ENCODE measurements at places on chromosomes 12 and 14.

- DNase-seq = no peak
Observed at GRCh38 chr12:64255249-64255648, 33.2 kb upstream of the KICS2 start.

DNA sequence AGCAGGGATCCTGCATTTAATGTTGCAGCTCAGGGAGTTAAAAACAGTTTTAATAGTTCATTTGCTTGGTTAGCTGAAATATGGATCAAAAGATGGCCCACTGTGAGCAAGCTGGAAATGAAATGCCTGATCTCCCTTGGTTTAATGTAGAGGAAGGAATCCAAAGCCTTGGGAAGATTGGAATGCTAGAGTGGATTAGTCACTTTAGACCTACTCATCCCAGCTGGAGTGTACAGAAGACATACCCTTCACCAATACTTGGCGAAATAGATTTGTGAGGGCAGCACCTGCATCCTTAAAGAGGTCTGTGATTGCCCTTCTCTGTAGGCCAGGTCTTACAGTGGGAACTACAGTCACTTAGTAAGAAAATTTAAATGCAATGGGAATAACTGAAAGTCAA is 58.0 kb upstream of the KRAS start:
- DNase-seq = no peak

DNA sequence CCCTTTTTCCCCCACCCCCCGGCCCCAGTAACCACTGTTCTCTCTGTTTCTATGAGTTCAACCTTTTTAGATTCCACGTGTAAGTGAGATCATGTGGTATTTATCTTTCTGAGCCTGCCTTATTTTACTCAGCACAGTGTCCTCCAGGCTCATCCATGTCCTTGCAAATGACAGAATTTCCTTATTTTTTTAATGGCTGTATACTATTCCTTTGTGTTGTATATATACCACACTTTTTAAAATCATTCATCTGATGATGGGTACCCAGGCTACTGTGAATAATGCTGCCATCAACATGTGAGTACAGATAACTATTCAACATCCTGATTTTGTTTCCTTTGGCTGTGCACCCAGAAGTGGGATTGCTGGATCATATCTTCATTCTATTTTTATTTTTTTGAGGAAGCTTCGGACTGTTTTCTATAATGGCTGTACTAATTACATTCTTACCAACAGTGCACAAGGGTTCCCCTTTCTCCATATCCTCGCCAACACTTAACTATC is 54.7 kb downstream of the DDX51 start:
- no peak for DNase-seq

- DNase-seq = peak; percentile 39
Observed at GRCh38 chr12:122336015-122336946, 70.0 kb upstream of the VPS33A start.

DNA sequence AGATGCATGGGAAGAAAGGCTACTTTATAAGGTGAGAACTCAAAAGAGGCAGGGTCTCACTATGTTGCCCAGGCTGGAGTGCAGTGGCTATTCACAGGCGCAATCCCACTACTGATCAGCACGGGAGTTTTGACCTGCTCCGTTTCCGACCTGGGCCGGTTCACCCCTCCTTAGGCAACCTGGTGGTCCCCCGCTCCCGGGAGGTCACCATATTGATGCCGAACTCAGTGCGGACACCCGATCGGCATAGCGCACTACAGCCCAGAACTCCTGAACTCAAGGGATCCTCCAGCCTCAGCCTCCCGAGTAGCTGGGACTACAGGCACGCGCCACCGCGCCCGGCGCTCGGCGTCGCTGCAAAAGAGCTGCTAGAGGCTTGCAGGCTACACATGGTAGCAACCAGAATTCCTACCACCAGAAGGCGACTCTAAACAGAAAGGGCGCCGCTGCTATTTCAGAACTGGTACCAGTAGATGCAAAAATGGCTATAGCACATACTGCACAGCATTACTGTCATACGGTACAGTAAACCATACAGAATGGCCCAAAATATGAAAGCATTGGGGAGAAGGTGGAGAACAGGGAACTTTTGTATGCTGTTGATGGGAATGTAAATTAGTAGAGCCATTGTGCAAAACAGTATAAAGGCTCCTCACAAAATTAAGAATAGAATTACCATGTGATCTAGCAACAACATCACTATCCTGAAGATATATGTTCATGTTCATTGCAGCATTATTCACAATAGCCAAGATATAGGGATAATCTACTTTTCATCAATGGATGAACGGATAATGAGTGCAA is 1.2 kb upstream of the NEMF start:
- DNase-seq = peak; percentile 71

- no peak for DNase-seq
Observed at GRCh38 chr12:92041742-92042141, 103.9 kb downstream of the BTG1 start.

DNA sequence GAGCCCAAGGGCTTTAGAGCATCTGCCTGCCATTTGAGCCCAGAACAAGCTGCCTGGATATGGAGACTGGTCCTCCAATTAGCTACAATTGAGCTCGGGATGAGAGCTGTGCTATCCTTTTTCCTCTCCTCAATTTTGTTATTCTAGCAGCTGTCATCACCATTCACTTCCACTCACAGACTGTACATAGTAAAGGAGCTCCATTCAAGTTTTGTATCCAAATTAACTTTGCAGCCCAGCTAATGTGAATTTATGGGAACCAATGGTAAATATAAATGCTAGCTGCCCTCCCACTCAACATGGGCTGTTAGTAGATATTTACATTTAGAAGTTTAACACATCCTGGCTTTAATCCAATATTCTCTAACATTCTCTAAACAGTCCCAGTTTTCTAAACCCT is 44.6 kb downstream of the BMP4 start:
- DNase-seq = no peak

- DNase-seq = no peak
Observed at GRCh38 chr14:101729382-101729781, 32.1 kb upstream of the PPP2R5C start.

DNA sequence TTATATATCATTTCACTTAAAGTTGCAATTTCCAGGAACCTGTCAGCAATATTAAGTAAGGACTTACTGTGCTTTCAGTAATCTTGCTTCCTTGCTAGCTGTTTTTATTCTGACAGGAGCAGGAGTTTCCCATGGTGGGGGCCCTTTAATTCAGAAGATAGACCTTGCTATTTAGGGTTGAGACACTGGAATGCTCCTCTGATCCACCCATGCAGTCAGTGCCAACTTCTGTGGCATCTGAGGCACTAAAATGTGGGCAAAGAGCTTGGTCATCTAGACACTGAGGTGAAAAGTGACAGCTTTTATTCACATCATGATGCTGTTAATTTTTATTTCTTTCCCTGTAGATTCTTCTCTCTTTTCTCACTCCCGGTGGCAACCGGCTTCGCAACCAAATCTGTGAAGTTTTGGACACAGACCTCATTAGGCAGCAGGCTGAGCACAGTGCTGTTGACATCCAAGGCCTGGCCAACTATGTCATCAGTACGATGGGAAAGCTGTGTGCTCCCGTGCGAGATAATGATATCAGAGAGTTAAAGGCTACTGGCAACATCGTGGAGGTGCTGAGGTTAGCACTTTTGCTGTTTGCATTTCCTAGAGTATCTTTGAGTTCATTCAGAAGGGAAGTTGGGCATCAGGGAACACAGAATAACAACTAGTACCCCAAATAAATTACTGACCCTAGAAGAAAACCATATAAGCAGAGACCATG is 18.8 kb downstream of the TCP11L2 start:
- DNase-seq = no peak

DNA sequence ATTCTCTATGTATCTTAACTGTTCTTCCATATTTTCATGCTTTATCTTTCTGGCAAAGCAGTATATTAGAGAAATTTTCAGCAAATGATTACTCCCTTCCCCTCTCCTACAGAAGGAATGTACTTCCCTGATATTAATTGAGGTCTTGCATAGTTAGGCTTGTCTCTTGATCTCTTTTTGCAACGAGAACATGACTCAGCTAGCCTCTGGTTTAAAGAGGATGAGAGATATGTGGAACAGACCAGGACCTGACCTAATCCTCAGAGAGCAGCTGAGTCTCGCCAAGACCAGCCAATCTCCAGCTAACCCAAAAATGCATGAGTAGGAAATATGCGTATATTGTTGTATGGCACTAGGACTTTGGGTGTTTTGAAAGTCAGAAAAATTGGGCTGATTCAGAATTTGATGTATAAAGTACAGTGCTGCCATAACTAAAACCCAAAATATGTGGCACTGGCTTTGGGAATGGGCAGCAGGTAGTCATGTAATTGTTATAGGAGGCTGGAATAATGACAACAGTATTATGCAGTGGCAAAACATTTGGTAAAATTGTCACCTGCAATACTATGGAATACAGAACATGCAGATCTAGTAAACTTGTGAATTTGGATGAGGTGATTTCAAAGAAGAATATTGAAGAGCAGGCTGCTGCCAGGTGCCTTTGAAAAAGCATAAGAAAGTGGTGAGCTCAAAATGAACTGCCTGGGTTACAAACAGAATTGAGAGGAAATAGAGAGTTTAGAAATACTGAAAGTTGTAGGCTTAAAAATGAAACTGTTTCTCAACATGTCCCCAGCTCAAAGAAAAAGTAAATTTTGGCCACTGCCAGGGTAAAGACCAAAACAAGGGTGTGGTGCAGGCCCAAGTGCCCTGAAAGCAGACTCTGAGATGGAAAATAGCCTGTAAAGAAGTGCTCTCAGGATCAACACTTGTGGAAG is 9.3 kb upstream of the USP15 start:
- no peak for DNase-seq
